ENCODE measurements at places on chromosomes 16 and 17.

DNA sequence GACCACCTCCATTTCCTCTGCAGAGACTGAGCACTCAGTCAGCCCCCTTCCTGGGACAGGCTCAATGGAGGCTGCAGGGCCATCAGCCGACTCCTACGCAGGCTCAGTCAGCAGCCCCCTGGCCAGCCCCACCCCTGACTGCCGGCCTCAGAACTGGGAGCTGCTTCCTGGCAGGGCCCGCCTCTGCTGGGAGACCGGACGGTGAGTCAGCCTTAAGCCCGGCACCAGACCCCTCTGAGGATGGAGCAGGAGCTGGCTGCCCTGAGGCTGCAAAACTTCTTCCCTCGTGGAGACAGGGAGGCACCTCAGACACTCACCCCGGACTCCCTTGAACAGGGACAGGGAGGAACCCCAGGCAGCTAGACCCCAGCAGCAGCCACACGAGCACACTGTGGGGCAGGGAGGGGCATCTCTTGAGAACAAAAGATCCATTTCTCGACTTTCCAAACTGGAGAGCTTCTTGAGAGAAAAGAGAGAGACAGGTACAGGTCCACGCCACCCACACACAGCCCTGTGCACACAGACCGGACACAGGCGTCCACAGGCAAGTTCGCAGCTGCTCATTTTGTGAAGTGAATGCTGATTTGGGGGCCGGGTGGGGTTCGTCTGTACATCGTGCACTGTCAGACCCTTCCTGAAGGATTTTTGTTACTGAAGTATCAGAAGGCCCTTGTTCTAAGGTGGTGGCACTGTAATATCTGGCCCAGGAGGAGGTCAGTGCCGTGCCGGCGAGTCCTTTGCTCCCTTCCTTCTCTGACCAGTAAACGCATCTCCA lies 1.3 kb upstream of the TUBB3 start:
- no peak for DNase-seq

DNA sequence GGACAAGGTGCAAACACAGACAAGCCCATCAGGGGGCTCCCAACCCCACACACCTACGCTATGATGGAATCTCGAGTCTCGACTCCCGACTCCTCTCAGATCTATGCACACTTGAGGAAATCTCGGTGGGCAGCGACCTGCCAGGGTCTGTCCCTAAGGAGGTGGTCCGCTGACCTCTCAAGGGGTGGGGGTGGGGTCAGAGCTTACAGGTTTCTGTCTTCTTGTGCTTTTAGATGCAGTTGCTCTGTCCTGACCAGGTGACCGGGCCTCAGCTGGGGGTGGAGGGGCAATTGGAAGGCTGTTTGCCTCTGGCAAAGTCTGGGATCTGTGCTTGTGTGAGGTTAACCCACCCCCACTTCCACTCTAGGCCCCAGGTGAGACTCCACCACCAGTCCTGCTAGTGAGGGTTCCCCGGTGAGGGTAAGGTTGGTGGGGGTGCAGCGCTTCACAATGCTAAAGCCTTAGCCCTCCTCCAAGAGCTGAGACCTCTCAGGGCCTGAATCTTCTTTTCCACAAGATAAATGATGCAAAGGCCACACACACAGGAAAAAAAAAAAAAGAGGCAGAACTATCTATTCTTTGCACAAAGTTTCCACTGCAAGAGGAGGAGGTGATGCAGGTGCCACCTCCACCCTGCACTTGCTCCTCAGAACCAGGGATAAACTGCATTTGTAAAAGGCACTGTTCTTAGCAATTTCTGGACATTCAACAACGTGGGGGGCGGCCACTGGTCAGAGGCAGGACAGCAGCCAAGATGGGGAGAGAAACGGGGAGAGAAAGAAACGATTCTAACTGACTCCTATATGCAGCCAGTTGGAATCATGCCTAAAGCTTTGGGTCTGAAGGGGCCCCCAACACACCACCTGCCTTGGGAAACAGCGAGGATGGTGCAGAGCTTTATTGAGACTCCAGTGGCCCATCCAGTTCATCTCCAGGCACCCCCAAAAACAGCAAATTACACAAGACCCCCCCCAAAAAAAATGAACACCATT lies 4.1 kb downstream of the CISD3 start:
- DNase-seq, result no peak

DNA sequence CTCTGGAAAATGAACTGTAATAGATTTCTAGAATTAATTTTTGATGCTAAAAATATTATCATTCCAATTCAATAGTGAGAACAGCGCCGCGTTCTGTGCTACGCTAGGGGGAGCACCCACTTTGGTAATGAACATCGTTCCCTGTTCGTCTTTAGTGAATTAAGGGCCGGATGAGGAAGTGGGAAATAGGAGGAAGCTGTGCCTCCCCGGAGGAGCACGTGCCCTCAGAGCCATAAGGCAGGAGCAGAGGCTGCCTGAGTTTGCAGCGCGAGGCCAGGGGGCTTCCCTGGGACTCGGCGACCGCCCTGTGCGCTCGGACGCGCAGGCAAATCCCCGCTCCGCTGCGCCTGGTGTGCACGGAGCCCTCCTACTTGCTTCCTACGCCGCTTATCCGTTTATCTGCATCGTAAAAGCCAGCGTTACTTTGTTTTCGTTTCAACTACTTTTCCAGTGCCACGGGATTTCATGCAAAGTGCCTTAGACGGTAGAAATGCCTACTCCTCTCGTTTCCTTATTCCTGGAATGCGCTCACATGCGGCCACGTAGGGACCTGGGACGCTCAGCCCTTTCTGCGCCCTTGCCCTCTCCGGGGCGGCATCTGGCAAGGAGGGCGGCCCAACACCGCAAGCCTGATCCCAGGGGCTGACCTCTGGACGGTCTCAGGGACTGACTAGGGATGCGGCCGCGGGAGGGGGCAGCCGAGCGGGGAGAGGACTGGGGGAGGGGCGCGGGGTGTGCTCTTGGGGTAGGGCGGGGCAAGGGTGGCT lies 76.4 kb downstream of the KCNJ12 start:
- no peak for DNase-seq

DNA sequence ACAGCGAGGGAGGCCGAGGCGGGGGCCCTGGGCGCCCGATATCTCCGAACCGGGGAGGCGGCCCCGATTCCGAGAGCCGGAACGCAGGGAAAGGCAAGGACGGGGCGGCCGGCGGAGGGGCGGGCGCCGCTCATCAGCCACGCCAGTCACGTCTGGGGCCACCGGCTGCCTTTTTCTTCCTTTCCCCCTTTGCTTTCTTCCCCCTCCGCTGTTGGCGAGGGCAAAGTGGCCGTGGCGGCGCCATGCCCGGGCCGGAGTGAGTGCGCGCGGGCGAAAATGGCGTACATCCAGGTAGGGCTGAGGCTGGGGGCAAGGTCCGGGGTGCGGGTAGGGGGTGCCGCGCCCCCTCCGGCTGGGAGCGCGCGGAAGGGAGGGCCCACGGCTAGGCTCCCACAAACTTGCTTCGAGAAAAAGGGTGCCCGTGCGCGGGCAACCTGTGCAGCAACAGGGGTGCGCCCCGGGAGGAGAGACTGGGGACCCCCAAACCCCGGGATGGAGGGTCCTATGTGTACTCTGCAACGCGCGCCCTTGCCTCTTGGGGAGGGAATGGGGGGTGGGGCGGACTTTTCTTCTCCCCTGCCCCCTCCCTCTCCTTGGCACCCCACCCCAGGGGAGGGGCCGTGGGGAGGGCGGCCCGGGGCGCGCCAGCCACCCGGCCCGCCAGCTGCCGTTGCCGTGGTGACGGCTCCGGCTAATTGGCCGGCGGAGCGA lies 486 bp downstream of the SYT17 start:
- DNase-seq, result no peak

DNA sequence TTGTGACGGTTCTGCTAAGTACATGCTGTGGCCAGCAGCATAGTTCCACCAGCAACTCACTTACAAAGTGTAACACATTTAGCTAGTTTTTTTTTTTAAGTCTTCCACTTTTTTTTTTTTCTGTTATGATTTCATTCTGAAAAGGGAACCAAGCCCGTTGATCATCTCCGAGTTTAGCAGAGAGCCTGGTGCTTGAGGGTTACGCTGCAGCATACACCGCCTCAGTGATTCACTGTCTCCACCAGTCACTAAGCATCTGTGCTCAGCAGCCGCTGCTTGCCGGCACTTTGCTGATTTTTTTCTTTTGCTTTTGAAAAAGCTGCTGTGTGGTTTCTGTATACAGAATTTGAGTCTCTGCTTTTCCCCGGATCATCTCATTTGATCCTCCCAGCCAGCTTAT lies 194.5 kb upstream of the CDH13 start:
- no peak for DNase-seq

GRCh38 chr16:23823475-23824384 lies 12.1 kb upstream of the PRKCB start:
- no peak for DNase-seq

GRCh38 chr16:23803591-23804123 lies 32.1 kb upstream of the PRKCB start:
- no peak for DNase-seq

DNA sequence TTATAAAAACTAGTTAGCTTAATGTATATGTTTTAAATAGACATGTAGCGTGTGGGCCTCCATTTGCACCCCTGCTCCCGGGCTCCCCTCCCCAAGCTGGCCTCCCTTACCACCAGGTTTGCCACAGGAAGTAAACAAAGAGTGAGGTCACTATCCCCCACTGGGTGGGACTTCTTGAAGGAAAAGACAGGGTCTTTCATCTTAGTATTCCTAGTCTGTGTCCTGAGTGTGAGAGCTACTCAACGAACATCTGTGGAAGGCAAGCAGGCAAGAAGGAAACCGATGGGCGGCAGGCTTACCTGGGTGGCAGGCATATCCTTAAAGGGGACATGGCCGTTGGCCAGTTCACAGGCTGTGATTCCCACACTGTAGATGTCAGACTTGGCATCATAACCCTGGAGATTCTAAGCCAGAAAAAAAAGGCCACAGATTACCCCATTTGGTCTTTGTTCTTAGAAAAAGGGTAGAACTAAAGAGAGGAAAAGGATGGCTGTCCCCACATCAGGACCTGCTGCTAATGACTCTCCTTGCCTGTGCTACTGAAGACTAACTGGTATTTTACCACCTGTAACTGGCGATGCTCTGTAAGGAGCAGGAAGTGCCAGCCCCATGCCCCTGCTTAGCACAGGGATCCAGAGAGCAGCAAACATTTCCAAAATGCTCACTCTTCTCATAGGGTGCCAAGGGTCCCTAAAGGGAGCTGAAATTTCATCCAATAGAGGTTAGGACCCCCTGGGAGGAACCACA lies 6.6 kb upstream of the LIMD2 start:
- no peak for DNase-seq

- DNase-seq, result no peak
These were observed 42.6 kb downstream of the SPAG9 start for GRCh38 chr17:51078009-51078592.

DNA sequence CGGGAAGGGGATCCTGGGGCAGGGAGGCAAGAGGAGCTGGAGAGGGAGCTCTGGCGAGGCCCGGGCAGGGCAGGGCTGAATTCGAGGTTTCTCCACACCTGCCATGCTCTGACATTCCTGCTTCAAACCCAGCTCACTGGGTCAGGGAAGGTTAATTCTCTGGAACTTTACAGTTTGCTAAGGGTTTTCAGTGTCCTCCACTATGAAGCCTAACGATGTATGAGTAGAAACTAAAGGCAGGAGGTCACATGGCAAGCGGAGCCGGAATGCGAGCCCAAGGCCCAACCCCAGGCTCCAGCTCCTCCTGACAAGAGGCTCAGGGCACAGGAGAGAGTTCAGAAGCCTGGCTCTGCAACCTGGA lies 29.2 kb downstream of the DCAKD start:
- DNase-seq, result no peak

DNA sequence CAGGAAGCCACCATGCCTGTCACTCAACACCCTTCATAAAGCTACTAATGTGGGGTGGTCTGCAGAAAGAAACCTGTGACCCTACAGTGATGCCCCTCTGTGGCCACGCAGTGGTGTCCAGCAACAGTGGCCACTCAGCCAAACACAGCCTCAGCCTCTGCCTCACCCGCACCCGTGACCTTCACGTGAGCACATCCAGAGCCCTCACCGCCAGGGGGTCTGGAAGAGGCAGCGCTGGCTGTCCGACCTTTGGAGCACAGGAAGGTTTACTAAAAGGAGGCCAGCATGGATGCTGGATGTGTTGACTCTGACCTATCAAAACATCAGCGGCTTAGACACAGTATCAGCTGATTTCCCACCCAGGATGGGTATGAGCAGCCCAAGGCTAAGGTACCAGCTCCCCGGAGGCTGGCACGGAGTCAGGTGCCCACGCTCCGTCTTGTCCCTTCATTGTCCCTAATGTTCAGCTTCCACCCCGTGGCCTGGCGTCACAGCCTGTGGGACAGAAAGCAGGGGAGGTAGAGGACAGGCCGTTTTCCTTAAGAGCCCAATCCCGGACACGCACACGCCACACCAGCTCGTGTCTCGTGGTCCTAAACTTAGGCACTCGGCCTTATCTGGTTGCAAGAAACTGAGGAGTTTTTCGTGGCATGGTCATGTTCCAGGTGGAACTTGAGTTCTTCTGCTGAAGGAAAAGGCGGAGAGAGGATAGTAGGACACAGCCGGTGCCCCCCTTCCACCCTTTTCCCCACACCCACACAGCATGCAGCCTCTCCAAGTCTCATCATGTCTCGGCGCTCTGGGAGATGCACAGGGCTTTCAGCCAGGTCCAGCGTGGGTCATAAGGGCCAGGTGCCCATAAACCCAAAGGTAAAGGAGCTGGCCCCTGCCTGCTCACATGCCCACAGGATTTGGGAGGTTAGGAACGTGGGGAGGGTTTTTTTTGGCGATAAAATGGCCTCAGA lies 49.7 kb upstream of the ENDOV start:
- DNase-seq, result no peak
